Stimulated activated CD8-positive, alpha-beta memory T cell treated with anti-CD3 and anti-CD28 coated beads, Interleukin-4, amount 100 ng/mL, for 1 hour (primary cell): ENCODE measurements at places on chromosomes 13 and 19.

- no peak for DNase-seq
Observed at GRCh38 chr13:52158629-52159158, 703 bp downstream of the NEK3 start.

- DNase-seq: no peak
Observed at GRCh38 chr13:112065867-112066623, 904 bp upstream of the SOX1 start.

GRCh38 chr19:17423429-17424208 is 3.8 kb downstream of the MVB12A start:
- DNase-seq: no peak

DNA sequence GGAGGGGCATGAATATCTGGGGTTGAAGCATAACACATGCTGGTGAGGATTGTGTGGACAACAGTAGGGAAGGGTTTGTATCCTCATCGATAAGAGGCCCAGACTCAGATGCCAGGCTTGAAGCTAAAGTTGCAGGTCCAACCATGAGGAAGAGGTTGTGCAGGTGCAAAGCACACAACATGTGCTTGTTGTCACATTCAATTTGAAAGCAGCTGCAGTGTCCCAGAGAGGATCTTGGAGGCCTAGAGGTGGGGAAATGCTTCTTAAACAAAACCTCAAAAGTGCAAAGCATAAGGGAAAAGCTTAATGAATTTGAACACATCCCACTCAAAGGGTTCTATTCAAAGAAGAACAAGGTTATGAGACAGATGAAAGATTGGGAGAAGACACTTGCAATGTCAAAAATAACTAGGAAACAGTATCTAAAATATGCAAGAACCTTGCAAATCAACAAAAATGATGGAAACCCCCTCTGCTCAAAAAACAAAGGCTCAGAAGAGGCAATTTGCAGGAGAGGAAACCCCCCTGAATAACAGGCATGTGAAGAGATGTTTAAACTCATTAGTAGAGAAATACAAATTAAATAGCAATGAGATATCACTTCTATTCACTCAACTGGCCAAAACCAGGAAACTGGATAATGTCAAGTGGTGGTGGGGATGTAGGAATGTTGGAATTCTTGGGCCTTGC is 187.1 kb downstream of the KATNAL1 start:
- DNase-seq: no peak
